ENCODE measurements at places on chromosomes 13 and 19.
A peak's percentile ranks its signal among the peaks of the same experiment; 100 is the strongest.

DNA sequence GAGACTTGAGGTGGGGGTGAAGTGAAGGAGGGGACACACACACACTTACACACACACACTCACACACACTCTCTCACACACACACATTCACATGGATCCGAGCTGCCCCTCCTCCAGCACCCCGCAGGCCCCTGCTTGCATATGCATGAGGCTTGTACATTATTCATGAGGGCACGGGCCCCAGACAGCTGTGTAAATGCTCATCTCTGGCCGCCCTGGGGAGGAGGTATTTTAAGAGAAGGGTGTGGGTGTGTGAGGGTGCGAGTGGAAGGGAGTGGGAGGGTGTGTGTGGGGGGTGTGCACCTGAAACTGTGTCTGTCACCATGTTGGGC, 2.4 kb downstream of the NCAN start:
- DNase-seq: no peak

DNA sequence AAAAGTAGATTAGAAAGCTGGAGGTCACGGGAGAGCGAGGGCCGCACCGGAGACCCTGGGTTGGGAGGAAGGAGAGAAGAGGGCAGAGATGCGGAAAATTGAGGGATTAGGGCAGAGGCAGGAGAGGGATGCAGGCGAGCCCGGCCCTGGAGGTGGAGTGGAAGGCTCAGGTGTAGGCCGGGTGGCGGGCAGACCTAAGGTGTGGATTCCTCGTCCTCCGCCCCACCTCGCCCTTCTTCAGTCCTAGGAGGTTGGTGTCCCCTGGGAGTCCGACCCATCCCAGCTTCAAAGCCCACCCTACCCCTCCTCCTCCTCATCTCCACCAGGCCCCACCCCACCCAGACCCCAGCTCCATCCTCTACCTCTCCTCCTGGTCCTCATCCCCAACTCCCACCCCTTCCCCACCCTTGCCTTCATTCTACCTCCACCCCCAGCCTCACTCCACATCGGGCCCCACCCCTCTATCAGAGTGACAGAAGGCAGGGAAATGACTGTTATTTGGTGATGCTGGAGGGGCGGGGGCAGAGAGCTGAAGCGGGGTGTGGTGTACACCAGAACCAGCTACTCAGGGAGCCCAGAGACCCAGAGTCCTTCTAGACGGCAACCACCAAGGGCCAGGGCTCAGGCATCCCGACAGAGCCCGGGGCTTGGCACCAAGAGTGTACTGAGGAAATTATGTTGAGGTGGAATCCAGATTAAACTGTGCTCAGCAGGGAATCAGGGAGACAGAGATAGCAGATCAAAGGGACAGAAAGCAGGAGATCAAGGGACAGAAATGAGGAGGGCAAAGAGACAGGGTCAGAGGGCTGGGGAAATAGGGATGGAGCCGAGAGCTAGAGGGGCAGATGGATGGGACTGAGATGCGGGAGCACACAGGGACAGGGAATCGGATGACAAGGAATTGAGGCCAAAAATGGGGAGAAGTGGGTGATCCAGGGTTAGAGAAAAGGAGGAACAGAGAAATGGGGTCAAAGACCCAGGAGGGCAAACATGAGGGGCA, 6.4 kb downstream of the ERFL start:
- DNase-seq: no peak

DNA sequence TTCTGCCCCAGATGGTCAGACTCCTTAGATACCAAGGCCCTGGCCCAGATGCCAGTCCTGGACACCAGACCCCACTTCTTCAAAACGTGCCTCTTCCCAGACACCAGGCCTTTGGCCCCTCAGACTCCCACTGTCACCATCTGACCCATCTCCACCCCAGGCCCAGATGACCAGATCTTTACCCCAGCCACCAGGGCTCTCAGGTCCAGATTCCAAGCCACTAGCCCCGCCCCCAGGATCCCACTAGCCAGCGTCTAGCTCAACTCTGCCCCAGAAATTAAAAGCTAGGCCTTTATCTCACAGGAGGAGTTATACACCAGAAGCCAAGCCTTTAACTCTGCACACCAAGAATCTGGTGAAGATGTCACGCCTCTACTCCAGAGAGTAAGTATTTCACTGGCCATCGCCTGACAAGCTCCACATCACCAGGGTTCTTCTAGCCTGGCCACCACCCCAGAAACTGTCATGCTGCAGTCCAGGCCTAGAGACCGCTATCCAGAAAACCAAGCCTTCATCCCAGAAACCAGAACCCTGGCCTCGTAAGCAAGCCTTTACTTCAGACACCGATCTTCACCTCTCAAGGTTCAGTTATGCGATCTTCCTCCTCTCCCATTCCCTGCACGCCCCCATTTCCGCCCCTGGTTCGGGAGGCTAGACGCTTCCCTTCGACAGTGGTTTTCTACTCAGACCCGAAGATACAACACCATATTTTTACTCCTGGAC, 595 bp downstream of the XAB2 start:
- no peak for DNase-seq

GRCh38 chr19:10144361-10144760, 24.7 kb upstream of the EIF3G start:
- DNase-seq: no peak

GRCh38 chr13:39557285-39557955, 45.6 kb downstream of the LHFPL6 start:
- DNase-seq: no peak

DNA sequence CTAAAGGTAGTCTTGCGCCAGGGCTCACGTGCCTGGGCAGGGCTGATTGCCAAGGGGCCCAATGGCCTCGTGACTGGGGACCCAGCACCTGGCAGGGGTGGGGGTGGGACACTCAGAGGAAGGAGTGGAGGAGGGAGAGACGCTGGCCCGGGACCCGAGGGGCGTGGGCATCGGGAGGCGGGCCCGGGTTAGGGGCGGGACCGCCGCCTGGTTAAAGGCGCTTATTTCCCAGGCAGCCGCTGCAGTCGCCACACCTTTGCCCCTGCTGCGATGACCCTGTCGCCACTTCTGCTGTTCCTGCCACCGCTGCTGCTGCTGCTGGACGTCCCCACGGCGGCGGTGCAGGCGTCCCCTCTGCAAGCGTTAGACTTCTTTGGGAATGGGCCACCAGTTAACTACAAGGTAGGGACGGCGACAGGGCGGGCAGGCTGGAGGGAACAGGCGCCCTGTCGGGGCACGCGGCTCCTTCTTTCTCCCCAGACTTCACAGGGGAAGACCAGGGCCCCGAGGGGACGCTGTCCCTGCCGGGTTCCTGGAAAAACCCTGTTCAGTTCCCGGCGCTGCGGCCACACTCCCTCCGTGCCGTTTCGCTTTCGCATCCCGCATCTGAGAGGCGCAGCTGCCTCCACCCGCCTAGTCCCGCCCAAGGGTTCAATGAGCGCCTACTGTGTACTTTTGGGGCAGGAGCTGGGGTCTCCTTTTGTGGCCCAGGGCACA, at the start of gene IFI30:
Gene IFI30, plus strand, starts transcription at position 242 of the 717 bp plus-strand sequence. Its CDS starts 29 bp downstream, at position 271.
- no peak for DNase-seq

GRCh38 chr19:1228161-1228957, 9.4 kb downstream of the CBARP start:
- no peak for DNase-seq

- no peak for DNase-seq
Observed at GRCh38 chr19:32824191-32824751, 45.3 kb downstream of the SLC7A9 start.

- peak; percentile 41 for DNase-seq
Observed at GRCh38 chr19:49434907-49435583, 6.3 kb downstream of the SLC17A7 start.

DNA sequence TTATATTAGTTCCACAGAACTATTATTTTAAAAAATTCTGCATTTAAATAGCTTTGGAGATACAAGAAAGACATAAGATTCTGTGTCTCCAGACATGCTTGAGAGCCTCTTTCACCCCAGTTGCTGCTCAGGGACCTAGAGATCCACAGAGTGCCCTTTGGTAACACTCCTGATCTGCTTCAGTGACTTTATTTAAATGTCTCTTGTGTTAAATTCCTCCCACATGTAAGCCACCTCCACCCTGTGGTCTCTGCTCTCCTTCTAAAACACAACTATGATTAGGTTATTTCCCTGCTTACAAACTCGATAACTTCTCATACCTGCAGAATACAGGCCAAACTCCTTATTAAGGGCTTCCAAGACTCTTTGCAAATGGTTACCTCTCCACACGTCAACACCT, 141.0 kb downstream of the RFC3 start:
- no peak for DNase-seq

GRCh38 chr13:23509781-23510543, 60.2 kb upstream of the TNFRSF19 start:
- no peak for DNase-seq

GRCh38 chr13:25732111-25732865, 319.5 kb downstream of the SHISA2 start:
- DNase-seq: no peak

- no peak for DNase-seq
Observed at GRCh38 chr13:23384111-23384510, 49.4 kb downstream of the SACS start.

GRCh38 chr13:74555276-74555625, 421.0 kb upstream of the KLF12 start:
- no peak for DNase-seq

GRCh38 chr19:7395360-7396066, 46.8 kb downstream of the ARHGEF18 start:
- DNase-seq: no peak

DNA sequence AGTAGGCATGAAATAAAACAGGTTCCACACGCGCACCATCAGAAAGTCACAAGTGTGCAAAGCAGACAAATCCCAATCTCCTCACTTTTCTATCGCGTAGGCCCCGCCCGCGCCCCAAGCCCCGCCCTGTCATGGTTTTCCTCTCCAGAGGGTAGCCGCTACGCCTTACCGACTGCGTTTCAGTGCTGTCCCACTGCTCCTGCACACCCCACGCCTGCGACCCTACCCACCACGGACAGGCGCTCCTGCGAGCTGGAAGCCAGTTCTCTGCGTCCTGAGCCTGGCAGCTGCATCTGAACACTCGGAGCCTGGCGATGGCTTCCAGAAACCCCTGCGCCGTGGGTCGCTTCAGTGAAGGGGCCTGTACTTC, 379 bp upstream of the ZNF470 start:
- DNase-seq: no peak

GRCh38 chr13:20035130-20035529, 76.6 kb downstream of the ZMYM2 start:
- no peak for DNase-seq

GRCh38 chr19:45231891-45232290, 13.3 kb downstream of the EXOC3L2 start:
- DNase-seq: no peak

DNA sequence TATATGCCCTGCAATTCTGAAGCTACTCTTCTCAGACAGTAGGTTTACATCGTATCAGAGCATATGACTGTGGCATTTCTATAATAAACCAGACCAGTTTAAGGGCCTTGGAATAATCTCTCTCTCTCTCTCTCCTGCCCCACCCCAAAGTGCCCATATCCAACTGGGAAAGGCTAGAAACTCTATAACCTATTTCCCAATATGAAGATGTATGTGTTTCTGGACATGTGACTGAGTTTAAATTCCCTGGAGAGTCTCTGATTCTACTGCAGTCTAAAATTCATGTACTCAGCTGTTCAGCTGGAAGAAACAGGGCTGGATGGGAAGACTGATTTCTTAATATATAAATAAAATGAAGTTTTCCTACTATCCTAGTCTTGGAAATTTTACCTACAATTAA, 91.9 kb upstream of the MBNL2 start:
- no peak for DNase-seq

DNA sequence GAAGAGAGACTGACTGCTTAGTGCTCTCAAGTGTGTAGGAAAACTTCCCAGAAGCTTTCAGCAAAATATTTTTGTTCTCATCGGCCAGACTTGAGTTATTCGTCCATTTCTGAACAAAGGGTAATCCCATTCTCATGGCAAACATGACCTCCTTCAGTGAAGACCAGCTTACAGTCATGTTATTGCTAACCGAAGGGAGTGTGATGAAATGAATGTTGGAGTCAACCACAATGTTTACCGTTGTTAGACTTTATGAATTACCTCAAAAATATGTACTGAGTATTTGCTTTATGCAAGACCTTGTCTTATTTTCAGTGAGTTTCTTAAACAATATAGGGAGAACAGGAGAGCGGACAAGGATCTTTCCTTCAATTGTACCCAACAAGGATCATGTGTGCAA, 228.6 kb downstream of the LMO7 start:
- DNase-seq: no peak

DNA sequence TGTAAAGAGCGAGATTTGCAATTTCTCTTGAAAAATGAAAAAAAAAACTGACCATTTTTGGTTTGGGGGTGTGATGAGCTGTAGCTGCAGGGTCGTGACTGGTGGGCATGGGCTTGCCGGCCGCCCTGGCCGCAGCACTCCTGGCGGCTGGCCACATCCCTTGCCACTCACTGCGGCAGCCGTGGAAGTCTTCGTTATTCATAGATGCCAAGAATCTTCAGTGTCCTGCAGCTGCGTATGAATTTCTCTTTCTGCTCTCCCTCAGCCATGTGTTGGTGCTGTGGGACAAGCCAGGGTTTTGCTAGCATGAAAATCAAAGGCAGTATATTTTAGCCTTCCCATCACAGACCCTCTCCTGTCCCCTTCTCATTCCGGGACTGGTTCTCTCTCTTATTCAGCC, 151.7 kb upstream of the TSHZ3 start:
- no peak for DNase-seq

- no peak for DNase-seq
Observed at GRCh38 chr13:91400063-91400399, 1.6 kb downstream of the GPC5 start.

GRCh38 chr13:38670627-38671026, 16.2 kb upstream of the FREM2 start:
- DNase-seq: no peak

- no peak for DNase-seq
Observed at GRCh38 chr19:926589-927350, 935 bp downstream of the ARID3A start.

DNA sequence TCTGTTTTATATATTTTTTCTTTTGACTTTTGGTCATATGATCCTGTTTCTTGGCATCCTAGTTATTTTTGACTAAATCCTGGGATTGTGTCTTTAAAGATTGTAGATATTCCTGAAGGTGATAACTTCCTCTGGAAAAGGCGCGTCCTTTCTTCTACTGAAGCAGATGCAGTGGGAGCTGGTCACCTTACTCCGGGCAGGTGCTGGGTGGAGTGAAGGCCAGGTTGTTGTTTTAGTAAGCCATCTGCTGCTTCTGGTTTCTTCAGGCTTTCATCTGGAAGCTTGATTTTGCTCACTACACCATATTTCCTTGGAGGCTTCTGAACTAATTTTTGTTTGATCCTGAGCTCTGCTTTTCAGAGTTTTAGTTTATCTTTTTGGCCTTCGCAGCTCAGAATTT, 21.5 kb downstream of the URI1 start:
- no peak for DNase-seq

DNA sequence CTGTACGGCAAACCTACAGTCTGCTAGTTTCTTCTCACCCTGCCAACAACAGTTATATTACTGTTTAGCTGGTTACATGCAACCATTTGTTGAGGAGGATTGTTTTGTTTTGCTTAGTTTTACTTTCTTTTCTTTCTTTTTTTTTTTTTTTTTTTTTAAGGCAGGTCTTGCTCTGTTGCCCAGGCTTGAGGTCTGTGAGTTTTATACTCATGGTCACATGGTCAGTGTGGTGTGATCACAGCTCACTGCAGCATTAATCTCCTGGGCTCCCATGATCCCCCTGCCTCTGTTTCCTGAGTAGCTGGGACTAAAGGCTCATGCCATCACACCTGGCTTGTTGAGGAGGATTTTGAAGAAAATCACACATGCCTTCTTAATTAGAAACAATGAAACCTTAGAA, 505.6 kb downstream of the GPC5 start:
- DNase-seq: no peak

GRCh38 chr13:49806126-49806536, 13.6 kb upstream of the KPNA3 start:
- no peak for DNase-seq

All from NCI-H1048 (cell line).